Posterior vena cava (tissue), 2 donors: ENCODE measurements at places on chromosomes 16 and 17. TPM values are rescaled to one million over a fixed set of nuclear protein-coding genes. Genes with fewer than 3 reads are reported as not detected.

GRCh38 chr16:48564544-48565444, 45.2 kb downstream of the N4BP1 start:
- DNase-seq: no peak

DNA sequence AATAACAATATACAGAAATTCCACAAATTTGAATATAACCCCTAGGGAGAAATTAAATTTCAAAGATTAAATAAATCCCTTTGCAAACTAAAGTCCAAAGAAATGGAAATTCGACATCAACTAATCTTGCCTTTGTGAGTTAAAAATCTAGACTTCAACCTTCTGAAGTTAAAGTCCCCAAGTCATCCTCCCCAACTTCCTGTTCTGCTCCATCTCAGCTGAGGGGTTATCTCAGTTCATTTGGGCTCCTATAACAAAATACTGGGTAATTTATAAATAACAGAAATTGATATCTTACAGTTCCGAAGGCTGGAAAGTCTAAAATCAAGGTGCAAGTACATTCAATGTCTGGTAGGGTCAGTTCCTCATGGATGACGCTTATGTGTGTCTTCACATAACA, 22.8 kb upstream of the KDM6B start:
- no peak for DNase-seq

- DNase-seq: peak; percentile 29
Observed at GRCh38 chr16:86375851-86376250, 134.5 kb upstream of the FOXF1 start.

- DNase-seq: no peak
Observed at GRCh38 chr16:70723740-70724145, 37.9 kb upstream of the MTSS2 start.

DNA sequence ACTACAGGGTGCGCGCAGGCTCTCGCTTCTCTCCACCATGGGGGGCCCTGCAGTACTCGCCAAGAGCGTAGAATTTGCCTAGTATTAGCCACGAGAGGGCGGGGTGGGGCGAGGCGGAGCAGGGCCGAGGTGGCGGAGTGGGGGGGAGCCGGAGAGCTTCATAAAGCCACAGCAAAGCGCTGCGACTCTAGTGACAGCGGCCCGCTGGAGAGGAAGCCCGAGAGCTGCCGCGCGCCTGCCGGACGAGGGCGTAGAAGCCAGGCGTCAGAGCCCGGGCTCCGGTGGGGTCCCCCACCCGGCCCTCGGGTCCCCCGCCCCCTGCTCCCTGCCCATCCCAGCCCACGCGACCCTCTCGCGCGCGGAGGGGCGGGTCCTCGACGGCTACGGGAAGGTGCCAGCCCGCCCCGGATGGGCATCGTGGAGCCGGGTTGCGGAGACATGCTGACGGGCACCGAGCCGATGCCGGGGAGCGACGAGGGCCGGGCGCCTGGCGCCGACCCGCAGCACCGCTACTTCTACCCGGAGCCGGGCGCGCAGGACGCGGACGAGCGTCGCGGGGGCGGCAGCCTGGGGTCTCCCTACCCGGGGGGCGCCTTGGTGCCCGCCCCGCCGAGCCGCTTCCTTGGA, at the start of gene TBX21:
Gene TBX21 (plus strand): TSS at position 190 of the 627 bp plus-strand sequence. CDS start 219 bp downstream, at position 409.
- peak; percentile 89 for DNase-seq

DNA sequence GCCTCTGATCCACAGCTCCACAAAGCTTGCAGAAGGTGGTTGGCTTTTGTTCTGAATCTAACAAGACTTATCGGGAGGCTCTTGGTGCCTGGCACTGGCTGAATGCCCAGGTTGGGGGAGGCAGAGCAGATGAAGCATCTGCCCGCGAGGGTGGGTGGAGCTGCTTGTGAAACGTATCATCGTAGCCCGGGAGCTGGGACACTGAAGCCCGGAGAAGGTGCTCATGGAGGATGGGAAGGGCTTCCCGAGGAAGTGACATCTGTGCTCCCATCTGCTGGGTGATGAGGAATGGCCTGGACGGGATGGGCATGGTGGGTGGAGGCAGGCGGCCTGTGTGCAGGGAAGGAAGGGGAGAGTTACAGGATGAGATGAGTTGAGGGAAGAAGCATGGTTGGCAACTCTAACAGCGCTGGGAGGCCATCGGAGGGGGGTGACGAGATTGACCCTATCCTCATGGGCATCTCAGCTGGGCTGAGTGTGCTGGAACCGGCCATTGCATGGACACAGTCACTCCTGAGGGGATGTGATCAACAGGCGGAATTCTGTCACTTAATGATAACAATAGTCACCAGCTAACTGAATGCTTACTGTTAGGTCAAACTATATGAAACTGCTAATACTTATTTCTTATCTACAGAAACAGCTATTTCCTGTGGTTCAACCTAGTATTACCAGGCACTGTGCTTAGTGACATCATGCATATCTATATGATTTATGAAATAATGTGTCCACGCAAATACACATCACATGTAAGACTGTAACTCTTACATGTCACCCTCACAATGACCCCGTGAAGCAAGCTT, 102.7 kb downstream of the ABCC6 start:
- DNase-seq: peak; percentile 86

DNA sequence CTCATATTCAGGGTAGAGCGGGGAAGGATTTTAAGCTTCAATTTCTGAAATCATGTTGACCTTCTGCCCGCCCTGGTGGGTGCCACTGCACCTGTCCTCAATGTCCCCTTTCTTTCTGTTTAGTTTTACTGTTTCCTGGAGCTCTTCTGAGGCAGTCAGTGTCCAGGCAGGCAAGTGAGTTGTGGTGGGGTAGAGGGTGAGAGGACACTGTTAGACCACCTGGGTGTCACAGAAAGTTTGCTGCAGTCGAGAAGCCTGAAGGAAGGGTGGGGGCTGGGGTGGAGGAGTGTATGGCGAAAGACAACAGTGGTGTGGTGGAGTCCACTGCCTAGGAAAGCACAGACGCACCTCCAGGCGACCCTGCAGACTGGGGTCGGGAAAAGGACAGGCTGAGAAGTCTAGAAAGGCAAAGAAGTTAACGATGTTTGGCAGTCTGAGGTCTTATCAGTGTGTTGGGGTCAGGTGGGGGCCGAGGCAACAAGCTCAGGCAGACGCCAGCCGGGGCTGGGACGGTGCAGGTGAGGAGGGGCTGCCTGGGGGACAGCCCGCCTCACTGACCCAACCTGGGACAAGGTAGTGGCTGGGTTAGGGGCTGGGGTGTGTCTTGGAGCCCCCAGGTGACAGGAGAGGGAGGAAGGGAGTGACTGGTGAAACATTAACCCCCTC, 23.3 kb upstream of the HOXB13 start:
- DNase-seq: no peak

DNA sequence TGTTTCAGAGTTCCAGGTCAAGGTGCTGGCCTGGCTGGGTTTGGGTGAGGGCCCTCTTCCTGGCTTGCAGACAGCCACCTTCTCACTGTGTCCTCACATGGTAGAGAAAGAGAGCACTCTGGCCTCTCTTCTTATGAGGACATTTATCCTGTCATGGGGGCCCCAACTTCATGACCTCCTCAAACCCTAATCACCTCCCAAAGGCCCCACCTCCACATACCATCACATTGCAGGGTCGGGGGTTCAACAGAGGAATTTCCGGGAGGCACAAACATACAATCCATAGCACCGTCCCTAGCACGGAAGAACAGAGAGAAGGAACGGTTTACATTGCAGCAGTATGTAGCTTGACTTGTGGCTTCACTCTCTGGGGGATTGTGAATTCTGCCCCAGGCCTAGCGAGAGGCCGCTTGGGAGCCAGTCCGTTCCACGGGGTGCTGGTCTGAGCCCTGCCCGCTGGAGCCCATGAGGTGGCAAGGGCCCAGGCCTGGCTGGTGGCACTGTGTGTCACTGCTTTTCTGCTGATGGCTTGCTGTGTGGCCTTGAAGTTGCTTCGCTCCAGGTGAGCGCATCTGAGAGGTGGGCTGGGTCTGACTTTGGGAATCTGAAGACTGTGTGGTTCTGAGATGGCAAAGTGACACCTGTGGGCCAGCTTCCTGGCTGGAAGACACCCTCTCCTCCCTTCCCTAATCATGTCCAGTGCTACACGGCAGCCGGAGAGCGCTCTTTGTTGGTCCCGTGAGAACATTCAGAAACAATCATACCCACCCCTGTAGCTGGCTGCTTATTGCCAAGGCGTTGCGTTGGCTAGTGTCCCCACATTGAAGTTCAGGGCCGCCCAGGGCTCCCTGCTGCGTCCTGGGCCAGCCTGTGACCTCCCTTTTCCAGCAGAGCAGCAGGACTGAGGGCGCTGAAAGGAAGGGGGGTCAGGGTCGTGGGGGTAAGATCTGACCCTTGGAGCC, 98.3 kb downstream of the CMIP start:
- peak; percentile 67 for DNase-seq

- peak; percentile 96 for DNase-seq
Observed at GRCh38 chr16:4944333-4945281, 7.7 kb upstream of the PPL start.

CD79B gene
- 5.1 TPM for total RNA-seq

TMEM235 gene
- not detected for total RNA-seq

TBX21 gene
- 0.48 TPM for total RNA-seq

RNF157 gene
- 1.9 TPM for total RNA-seq

GJD3 gene
- 1.00 TPM for total RNA-seq
